ENCODE measurements at places on chromosomes 12 and 14.

- DNase-seq = no peak
Measured at GRCh38 chr14:67837011-67837624, 17.5 kb downstream of the RAD51B start.

GRCh38 chr12:111067498-111067897 is 147.1 kb upstream of the MYL2 start:
- DNase-seq = no peak

GRCh38 chr14:80919622-80920021 is 21.9 kb downstream of the CEP128 start:
- DNase-seq = no peak

DNA sequence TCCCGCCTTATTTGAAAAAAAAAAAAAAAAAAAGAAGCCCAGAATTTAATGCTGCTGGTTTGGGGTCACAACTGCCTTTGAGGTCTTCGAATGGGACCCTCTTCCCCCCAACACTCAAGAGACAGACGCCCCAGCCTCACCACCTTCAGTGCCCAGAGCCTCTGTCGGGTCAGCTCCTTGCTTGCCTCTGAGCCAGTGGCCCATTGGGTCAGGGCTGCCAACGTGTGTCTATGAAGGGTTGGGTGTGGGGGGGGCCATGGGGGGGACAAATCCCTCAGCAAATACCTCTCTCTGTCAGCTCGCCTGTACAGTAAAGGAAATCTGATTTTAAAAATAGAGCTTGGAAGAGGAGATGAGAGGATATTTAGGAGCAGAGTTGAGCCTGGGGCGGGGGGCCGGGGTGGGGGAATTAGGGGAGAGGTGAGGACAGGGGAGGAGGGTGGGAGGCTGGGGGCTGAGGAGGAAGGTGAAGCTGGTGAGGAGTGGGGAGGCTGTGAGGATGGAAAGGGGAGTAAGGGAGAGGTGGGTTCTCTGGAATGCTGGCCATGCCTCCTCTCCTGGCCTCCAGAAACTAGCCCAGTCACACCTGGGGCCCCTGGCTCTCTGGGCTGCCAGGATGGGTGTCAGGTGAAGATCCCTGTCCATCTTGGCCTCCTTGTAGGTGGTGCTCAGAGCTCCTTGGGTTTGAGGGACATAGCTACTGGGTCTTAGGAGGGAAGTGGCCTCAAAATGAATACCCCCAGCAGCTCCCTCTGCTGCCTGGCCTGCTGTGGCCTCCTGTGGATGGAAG is 13.3 kb downstream of the RTL1 start:
- peak; percentile 15 for DNase-seq

- no peak for DNase-seq
Measured at GRCh38 chr12:2351161-2351560, 298.4 kb downstream of the CACNA1C start.

DNA sequence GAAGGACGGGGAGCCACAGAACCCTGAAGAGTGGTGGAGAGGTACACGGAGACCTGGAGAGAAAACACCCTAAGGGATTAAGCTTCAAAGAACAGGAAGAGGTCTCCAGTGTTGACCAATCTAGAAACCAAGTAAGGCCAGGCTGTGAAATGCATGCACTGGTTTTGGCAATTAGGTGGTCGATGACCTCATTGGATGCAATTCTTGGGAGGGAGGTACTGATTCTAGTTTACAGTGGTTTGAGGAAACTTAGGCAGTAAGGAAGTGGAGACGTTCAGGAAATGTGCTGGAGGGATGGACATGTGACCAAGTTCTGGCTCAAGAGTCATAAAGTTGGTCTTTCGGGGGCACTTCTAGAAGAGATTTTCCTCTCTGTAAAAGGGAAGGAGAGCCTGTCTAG is 91.3 kb upstream of the CEP83 start:
- no peak for DNase-seq

- no peak for DNase-seq
Measured at GRCh38 chr14:94424371-94424770, 28.2 kb downstream of the SERPINA11 start.

DNA sequence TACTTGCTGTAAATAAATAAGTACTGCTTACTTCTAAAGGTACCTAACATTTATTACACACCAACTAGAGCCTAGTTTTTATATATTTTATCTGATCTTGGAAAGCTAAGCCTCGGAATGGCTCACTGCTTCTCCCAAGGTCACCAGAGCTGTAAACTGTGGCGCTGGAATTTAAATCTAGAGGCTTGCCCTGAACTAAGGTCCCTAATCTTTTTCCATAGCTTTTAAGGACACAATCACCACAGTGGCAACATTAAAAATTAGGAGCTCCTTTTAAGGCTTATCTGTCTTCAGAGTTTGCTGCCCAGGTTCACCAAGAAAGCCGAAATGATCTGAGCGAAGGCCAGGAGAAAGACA is 670 bp downstream of the CCNB1IP1 start:
- DNase-seq = no peak

DNA sequence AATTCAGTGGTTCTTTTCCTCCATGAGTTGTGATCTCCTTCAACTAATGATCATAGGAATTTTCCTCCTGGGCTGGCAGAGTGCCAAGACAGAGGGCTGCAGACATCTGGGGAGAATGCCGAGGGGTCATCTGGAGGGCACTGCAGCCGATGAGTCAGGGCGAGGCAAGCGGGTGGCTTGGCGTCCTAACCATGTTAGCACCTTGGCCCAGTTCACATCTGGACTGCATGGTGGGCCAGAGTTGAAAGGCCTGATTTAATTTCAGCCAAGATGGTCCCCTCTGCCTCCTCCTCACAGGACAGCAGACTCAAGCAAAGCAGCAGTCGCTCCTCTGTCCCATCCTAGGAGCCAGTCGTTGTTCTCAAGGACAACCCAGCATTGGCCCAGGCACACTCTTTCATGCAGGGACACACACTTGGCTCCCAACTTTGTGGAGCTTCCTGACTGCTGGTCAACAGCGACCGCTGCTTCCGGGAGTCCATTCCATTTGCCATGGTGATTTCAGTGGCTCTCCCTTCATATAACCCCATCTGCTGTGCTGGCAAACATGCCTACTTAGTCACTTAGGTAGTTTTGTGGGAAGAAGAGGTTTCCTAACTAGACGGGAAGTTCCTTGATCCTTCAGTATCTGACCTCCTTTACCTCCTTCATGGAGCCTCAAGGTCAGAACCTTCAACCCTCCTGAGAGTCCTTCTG is 161.8 kb downstream of the TTC8 start:
- no peak for DNase-seq

DNA sequence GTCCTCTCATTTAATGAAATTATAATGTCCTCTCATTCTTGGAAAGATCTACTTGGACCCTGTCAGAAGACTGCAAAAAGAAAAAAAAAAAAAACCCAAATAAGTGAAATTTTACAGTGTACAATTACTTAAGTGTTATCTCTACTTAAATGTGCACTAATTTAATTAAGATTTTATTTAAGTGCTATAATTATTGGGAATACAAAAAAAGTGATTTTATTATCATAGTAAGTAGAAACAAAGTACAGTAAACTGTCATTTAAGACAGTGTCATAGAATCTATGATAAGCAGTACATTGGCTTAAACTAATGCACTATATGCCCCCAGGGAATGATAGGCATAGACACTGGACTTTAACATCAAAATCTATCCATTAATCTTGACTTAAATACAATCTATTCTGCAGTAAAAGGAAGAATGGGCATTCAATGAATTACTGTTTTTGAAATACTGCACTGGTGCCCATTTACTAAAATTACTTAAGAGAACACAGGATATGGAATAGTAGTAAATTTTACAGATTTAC is 23.3 kb downstream of the INSM2 start:
- DNase-seq = no peak

GRCh38 chr12:54350743-54351142 is 13.5 kb downstream of the GPR84 start:
- DNase-seq = no peak

DNA sequence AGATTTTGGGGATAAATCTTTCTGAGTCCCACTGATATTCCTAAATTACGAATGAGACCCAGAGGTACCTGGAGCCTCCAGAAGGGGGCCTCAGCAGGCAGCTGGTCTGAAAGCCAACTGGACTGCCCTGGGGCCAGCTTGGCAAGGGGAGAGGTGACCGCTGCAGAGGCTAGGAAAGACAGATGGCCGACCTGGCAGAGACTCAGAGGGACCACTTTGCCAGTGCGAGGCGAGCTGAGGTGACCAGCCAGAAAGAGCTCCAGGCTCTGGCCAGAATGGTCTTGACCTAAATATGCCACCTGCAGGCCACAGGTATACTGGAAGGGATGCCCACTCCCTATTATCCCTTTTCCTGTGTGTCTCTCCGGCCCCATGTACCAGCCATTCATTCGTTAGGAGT is 256.8 kb upstream of the GARIN6 start:
- no peak for DNase-seq

GRCh38 chr12:102169922-102170621 is 27.6 kb downstream of the PMCH start:
- DNase-seq = no peak

GRCh38 chr12:122006186-122006926 is 15.3 kb upstream of the BCL7A start:
- DNase-seq = no peak

GRCh38 chr12:39772821-39773259 is 153.2 kb upstream of the ABCD2 start:
- no peak for DNase-seq

- no peak for DNase-seq
Measured at GRCh38 chr12:46494424-46494823, 121.9 kb upstream of the SLC38A2 start.

DNA sequence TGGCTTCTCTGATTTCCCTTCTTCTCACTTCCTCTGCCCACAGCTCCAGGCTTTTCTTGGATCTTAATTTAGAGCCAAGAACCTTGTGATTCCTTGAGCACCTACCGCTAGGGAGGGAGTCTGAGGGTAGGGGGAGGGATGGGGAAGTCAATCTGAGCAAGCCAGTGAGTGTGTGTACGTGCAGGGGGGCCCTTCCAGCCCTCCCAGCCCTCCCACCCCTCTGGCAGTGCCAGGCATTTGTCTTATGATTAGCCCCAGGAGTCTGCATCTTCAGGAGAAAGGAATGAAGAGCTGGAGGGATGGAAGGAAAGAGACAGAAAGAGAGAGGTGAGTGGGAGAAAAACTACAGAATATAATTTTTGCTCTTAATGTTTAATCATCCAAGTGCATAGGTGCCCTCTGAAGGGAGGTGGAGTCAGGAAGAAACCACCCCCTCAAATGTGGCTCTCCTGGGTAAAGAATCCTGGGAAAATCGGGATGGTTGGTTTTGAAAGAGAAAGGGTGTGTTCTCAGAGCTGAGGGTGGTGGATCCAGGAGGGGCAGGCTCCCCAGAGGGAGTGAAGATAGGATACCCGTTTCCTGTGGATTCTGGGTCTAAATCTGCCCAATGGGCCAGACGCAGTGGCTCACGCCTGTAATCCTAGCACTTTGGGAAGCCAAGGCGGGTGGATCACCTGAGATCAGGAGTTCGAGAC is 2.1 kb downstream of the PIANP start:
- DNase-seq = no peak

GRCh38 chr14:47252802-47253201 is 422.6 kb downstream of the MDGA2 start:
- no peak for DNase-seq

DNA sequence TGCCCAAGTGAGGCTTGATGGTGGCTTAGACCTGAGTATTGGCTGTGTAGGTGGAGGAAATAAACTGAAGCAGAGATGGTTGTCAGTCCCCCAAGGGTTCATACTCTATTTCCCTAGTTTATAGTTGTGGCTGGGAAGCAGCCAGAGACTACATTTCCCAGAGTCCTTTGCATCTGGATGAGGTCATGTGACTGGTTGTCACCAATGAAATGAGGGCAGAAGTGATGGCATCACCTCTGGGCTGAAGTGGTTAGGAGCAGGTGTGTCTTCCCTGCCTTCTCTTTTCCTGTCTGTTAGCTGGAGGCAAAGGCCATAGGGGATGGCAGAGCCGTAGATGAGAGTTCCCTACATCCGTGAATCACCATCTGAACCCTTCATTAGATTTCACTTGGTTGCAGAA is 16.3 kb upstream of the NOS1 start:
- no peak for DNase-seq

GRCh38 chr14:54776361-54777001 is 126.1 kb downstream of the GCH1 start:
- no peak for DNase-seq

DNA sequence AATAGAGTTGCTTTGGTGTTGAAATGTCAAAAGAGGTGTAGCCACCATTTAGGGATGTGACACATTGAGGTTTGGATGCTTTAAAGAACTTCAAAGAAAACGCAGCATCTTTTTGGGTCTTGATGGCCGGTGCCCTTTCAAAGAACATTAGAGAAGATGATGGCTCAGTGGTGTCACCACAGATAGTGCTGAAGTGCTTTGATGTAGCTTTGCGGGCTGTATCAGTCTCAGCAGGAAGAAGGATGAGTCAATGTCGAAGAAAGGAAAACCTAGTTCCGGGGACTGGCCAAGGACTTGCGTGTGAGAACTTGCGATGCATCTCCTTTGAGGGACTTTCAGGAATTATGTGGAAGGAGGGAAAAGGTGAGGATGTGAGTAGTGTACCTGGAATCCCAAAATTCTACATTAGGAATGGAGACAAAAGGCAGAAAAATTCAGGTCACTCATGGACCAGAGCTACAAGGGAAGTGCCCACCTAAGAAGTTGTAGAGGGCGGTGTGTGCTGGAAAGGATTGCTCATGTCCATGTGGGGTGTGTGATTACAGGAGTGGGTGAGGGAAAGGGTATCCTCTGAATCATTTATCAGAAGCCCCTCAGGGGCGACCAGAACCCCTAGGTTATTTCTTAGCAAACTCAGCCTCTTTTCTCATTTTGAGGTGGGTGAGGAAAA is 39.7 kb upstream of the GZMB start:
- no peak for DNase-seq

- DNase-seq = no peak
Measured at GRCh38 chr12:57733928-57734327, 4.6 kb downstream of the AGAP2 start.

DNA sequence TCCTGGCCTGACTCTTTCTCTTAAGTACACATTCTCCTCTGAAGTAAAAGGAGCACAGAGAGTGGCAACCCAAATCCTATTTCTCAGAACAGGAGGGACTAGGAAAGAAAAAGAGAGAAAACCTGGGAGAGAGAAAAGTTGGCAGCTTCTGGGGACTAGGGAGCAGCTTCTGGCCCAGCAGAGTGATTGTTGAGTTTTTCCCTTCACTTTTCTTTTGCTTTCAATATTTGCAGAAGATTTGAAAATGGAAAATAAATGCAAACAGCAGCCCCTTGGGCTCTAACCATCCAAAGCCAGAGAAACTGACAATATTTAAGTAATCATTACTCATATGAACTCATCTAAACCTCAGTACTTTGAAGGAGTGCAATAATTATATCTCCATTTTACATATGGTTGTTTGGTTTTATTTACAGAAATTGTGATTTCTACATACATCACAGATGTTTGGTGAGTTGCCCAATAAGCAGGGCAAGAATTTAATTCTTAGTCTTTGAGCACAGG is 28.8 kb upstream of the IGF1 start:
- DNase-seq = no peak

- DNase-seq = no peak
Measured at GRCh38 chr12:32824596-32824995, 68.9 kb upstream of the YARS2 start.

All from uterus (tissue), 4 donors.